ENCODE measurements at places on chromosomes 12 and 14.
A peak's percentile ranks its signal among the peaks of the same experiment; 100 is the strongest.

GRCh38 chr14:95683793-95684192 is 2.4 kb upstream of the TCL1B start:
- peak; percentile 19 for DNase-seq

GRCh38 chr12:22538311-22538710 is 6.0 kb downstream of the C2CD5 start:
- no peak for DNase-seq

DNA sequence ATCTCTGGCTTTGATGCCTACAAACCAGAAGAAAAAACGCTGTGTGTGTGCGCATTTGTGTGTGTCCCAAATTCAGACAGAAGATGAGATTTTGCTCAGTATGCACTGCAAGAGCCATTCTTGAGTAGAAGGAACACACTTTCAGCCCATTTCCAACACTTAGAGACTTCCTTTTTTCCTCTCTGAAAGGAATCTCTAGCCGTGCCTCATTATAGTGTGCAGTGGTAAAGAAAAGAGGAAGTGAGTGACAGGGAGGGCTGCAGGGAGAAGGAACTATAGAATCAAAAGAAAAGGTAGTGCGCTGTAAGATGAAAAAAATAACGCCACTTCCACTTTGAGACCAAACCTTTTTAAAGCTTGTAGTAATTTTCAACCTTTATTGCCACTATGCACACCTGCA is 1400.9 kb upstream of the FLRT2 start:
- DNase-seq = no peak

DNA sequence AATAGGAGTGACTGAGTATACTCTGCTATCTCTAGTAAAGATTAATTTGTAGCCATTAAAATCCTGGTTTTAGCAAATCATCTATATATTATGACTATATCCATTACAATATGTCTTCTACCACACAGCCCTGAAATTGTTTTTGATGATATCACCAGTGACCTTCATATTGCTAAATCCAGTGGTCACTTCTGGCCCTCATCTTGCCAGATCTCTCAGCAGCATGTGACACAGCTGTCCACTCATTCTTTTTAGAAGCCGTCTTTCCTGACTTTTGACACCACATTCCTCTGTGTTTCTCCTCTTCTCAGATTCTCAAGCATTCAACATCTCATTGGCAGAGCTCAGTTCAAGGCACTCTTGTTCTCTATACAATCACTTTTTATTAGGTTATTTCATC is 54.9 kb downstream of the CPNE8 start:
- no peak for DNase-seq

GRCh38 chr14:74519316-74520074 is 25.9 kb downstream of the ISCA2 start:
- DNase-seq = no peak

DNA sequence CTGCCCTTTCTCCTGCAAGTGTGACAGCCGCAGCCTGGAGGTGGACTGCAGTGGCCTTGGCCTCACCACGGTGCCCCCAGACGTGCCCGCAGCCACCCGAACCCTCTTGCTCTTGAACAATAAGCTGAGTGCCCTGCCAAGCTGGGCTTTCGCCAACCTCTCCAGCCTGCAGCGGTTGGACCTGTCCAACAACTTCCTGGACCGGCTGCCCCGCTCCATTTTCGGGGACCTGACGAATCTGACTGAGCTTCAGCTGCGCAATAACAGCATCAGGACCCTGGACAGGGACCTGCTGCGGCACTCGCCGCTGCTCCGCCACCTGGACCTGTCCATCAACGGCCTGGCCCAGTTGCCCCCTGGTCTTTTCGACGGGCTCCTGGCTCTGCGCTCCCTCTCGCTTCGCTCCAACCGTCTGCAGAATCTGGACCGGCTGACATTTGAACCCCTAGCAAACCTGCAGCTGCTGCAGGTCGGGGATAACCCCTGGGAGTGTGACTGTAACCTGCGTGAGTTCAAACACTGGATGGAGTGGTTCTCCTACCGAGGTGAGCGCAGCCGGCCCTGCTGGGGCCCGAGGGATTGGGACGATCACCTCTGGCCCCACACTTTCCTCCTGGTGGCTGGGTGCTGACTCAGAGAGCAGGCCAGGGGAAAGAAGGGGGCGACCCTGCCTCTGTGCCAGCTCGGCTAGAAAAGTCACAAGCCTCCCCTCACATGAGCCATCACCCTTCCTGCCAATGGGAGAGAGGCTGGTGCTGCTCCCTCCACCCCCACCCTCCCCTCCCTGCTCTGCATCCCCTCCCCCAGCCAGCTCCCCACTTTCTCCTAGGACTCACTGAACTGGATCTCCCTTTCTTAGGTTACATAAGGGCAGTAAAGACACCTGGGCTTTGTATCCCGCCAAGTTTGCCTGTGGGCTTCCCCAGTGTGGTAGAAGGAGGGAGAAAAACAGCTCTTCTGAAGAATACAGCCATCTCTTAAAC is 10.9 kb downstream of the LRTM2 start:
- DNase-seq = no peak

DNA sequence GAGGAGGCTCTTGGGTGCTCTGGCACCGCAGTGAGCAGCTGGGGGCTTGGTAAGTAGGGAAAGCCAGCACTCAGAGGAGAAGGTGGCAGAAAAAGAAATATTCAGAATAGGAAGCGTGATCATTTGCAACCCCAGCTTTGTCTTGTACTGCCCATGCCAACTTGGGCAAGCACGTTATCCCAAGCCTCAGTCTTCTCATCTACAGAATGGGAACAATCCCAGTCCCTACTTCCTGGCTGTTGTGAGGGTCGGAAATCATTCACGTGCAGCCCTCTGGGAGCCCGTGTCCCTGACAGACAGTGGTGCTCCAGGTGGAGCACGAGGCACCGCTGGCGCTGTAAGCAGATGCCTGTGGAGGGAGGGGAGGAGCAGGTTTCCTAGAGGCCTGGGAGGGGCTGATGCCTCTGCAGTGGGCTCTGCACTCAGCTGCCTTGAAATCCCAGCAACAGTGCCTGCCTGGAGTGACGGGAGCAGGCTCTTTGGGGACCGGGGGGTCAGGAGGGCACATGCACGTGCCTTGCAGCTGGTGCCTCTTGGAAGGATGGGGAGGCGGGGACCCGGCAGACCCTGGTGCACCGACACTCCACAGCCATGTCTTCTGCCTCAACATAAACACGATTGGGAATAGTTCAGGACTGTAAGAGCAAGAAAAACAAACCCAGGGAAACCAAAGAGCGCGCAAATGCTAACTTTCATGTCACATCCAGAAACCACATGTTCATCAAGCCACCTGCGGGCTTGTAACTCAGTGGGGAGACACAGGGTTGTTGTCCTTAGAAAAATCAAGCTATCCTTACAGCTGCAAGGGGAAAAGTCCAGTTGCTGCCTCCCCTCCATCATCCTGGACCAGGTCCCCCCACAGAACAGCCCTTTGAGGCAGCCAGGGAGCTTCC is 86.5 kb upstream of the DIO3 start:
- no peak for DNase-seq

- no peak for DNase-seq
These were observed 98.3 kb downstream of the RTN1 start for GRCh38 chr14:59772233-59772632.

GRCh38 chr12:50685641-50686040 is 78.3 kb upstream of the ATF1 start:
- DNase-seq = no peak

DNA sequence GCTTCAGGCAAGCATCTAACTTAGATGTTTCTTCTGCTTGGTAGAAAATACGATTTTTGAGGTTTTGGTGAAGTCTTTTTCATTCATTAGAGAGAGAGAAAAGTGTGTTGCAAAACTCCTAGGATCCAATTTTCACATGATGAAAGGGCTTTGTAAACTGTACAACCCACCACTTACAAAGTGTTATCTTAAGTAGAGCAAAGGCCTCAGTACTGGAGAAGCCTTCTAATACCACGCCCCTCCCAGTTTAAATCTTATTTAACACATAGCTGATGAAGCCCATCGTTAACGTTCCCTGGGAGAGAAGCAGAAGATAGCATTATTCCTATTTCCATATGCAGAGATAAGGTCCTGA is 869 bp downstream of the APOLD1 start:
- no peak for DNase-seq

DNA sequence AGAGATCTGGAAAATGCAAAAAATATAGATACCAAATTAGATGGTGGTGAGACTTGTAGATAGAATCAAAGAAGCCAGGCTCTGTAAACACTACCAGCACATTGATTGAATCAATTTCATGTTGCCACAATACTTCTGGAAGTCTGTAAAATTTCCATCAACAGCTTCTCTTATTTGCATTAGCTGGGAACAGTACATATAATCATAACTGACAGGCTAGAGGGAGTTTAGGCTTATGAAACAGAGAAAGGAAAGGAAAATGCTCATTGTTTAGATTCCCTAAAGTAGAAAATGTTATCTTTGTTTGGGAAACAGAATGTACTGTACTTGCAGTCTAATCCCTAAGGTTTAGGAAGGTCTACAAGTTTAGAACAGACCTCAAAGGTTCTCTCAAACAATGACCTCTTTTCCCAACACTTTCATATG is 335.2 kb downstream of the CEP128 start:
- DNase-seq = no peak

DNA sequence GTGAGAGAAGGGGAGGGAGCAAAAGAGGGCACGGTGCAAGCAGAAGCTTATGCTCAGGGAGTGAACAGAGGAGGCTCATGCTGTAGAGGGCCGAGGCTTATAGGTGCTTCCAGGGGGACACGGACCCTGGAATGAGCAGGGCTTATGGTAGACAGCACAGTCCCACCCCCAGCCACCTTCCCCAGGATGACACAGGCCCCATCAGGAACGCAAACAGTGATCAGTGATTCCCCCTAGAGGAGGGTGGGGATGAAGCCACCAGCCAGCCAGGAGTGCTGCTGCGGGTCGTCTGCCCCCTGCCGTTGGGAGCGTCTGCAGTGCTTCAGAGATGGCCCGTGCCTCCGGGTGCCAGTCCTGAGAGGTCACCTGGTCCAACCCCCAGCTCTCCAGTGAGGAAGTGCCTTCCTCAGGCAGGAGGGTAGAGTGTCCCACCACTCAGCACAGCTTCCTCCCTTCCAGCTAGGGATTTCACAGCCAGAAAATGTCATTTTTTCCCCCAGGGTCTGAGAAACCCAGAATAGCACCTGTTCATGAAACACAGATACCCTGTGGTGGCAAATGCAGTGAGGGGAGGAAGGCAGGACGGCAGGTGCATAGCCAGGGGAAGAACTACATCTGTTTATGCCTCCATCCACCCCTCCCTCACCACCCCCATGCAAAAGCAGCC is 60.7 kb downstream of the SLC6A12 start:
- peak; percentile 64 for DNase-seq

DNA sequence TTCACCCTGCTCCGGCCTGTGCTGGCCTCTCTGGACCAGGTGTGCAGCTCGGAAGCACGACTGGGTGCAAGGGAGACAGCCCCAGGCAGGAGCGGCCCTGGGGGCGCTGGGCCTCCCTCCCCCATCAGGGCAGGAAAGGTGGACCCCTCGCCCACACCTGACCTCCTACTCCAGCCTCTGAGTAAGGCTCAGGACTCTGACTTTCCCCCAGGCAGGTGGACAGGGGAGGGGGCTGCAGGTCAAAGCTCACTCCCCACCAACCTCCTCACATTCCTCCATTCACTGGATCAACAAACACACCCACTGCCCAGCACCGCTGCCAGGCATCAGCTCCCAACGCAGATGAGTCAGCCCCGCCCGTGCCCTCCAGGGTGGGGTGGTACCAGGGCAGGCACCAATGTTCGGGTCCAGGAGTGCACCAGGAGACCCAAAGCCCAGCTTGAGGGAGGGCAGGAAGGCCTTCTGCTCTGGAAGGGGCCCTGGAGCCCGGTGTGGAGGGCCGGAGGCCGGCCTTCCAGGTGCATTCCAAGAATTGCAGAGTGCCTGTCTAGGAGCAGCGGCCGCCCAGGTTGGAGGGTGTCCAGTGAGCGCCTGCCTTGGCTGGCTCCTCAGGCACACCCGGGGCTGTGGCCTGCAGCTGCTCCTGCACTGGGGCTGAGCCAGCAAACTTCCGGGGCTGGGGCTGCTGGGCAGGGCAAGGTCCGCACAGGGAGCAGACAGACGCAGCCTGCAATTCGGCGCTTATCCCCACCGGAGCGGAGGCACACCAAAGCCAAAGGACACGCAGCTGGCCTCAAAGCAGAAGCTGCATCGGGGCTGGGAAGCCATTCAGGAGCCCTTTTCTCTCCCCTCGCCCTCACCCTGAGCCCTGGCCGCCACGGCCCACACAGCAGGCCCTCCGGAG is 1.6 kb upstream of the INF2 start:
- DNase-seq = no peak

- no peak for DNase-seq
These were observed 17.1 kb downstream of the OTUB2 start for GRCh38 chr14:94043111-94043755.

DNA sequence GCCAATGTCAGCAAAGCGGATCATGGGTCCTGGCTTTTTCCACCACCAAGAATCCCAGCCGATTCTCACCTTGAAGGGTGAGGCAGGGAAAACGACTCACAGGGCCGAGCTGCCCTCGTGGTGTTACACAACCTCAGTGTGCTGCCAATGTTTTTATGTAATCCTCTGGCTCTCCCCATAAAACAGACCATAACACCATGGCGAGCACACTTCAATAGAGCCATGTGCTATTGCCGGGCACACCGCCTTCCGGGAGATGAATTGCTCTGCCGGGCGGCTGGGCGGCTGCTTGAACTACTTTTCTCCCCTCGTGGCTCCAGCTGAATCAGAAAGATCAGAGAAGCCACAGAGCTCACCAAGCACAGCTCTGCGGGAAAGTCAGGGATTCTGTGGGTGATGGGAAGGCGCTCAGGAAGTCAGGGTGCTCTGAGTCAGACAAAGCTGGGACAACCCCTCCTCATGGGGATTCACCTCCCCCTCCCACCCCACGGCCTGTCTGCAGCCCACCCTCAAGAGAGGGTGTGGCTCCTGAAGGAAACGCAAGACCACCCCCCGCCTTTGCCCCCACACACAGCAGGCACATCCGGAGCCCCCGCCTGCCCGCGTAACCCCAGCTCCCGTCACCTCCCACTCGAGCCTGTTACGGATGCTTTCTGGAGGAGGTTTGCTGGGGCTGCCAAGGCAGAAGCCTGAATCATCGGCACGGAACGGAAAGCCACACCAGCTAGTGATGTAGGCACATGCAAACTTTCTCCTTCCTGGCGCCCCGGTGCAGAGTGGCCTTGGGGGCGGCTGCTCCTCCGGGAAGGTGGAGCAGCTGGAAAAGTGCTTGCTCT is 1.8 kb downstream of the GALNT9 start:
- DNase-seq = peak; percentile 79

GRCh38 chr12:47773858-47774580 is 981 bp downstream of the SLC48A1 start:
- no peak for DNase-seq

DNA sequence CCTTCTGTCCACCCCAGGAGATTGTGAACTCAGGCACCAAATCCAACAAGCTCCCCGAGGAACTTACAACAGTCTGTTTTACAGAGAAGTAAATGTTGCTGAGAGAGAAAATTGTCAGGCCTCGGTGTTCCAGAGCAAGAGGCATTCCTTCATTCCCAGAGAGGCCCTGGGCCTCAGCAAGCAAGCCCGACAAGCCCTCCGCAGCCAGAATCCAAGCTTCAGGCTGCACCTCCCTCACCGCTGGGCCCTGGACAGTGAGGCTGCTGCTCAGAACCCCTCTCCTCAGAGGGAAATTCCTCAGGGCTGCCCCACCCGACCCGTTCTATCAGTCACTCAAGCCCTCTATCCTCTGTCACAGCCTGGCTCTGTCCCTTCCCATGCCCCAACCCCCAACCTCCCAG is 56.4 kb downstream of the ZFP36L1 start:
- DNase-seq = no peak

- DNase-seq = no peak
These were observed 33.8 kb upstream of the DTX1 start for GRCh38 chr12:113022563-113023297.

GRCh38 chr12:53892762-53893395 is 45.8 kb upstream of the HOXC13 start:
- no peak for DNase-seq
